ENCODE measurements at places on chromosomes 5 and 9. TPM values are rescaled to one million over a fixed set of nuclear protein-coding genes. Genes with fewer than 3 reads are reported as not detected.

DNA sequence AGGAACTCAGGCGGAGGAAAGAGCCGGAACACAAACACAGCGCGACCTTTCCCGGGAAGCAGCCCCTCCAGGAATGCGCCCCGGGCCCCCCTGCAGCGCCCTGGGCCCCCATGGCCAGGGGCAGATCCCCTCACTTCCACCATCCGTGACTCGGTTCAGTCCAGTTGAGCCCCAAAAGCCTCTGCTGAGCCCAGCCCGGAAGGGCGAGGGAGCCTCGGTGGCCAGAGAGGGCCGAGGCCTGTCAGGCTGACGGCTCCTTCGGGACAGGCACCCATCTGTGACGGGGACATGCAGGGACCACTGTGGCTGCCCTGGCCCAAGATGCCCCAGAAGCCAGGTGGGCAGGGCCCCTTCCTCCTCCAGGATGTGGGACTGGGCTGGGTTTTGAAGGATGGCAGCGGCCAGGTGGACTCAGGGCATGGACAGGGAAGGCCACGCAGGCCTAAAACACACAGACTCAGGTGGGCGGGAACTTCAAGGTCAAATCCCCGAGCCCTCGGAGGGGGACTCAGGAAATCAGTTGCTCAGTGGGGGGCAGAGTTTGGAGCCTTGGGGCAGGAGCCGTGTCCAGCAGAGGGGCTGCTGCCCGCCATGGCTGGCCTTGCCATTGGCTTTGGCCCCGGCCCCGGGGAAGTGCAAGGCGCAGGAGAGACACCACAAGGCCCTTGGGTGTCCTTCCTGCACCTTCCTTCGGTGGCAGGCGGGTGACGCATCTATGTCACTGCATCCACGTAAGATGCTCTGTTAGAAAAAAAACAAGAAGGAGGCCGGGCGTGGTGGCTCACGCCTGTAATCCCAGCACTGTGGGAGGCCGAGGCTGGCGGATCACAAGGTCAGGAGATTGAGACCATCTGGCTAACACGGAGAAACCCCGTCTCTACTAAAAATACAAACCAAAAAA is 29.7 kb upstream of the ABO start:
- no peak for DNase-seq

DNA sequence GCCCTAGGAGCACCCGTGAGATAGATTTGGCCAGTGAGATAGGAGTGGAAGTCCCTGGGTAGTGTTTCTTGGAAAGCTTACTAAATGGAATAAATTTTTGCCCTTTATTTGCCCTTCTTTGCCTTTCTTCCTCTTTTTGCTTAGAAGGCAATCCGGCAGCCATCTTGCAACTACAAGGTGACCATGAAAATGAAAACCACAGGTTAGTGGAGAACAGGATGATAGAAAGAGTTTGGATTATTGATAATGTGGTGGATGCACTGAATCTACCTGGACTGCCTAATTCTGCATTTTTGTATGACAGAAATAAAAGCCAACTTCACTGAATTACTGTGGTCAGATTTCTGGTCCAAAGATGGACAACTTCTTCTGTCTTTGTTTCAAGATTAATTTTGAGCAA is 33.2 kb downstream of the TARS1 start:
- DNase-seq, result no peak

DNA sequence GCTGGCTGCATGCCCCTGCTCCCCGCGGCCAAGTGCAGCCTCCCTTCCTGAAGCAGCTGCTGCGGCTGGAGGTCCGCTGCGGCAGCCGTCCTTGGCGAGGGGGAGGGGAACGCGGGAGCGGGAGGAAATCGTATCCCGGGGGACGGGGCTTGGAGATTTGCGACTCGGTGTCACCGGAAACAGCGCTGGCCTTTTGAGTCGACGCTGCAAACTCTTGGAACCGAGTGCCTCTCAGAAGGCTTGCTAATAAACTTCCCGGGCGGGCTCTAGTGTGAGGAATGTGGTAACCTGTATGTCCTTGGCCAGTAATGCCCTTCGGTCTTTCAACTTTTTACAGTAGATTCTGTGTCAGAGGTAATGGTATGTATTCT is 82.7 kb downstream of the PTPDC1 start:
- no peak for DNase-seq

DNA sequence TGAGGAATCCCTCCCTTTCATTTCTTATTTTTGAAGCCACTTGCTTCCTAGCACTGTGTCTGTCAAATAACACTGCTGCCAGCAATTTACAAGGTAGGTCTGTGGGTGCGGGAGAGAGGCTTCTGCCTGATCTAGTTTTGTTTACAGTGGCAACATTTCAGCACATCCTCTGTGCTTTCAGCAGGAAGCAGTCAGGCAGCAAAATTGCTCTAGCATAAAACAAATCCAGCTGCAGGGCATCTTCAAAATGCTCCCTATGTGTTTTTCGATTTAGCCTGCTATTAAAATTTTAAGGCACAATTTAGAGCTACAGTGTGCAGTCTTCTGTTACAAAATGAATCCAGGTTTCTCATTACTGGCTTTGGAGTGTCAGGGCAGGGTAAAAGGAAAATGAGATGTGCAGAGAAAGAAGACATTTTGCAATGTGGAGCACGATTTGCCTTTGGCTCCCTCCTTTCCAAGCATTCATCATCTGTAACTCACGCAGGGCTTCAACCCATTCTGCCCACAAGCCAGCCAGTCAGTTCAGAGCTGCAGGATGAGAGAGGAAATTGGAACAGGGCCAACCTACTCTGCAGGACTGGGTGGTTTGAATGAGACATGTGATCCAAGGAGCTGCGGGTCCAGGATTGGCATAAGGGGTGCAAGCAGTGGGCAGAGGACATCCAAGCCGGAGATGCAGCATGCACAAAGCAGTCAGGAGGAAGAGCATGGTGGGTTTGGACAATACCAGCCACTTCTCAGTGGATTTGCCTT is 143.4 kb upstream of the APC start:
- no peak for DNase-seq

DNA sequence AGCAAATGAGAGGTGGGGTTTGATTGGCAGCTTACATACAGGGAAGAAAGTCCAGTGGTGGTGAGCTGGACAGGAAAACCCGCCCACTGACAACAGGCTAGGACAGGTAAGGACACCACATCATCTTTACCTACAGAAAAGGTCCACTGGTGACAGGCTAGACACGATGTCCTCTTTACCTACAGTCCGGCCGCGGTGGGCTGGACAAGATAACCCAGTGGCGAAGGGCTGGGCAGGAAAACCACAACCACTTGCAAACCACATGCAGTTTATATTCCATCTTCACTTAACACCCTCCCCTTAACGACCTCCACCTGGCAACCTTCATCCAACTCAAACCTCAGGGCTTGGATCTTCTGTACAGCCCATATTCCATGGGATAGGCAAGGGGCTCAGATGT is 5.0 kb upstream of the NIPAL4 start:
- no peak for DNase-seq

GRCh38 chr5:27241564-27242257 is 203.3 kb upstream of the CDH9 start:
- no peak for DNase-seq

DNA sequence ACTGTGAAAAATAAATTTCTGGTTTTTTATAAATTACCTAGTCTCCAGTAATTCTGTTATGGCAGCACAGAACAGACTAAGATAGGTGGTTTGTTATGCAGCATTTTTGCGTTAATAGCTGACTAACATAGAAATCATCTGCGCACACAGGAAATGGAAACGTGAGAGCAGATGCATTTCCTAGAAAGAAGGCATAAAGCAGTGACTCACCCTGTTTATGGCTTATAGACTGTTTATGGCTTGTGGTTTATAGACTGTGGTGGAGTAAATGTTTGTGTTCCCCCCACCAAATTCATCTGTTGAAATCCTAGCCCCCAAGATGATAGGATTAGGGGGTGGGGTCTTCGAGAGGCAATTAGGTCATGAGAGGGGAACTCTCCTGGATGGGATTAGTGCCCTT is 18.3 kb upstream of the OSMR start:
- DNase-seq, result no peak

DNA sequence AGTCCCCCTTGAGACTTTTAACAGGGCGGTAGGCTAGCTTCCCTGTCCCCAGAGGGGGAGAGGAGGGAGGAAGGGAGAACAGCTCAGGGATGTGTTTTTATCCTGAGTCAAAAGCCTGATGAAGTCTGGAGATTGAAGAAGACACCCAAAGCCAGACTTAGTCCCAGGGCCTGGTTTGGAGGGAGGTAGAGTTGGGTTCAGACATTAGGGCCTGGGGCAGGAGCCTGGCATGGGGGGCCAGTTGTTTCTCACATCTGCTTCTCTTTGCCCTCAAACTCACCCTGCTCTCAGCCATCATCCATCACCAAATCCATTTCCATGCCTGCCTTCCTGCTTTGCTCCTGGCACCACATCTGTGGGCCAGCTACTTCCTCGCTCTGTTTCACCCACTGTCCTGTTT is 2.9 kb downstream of the MYORG start:
- no peak for DNase-seq

DNA sequence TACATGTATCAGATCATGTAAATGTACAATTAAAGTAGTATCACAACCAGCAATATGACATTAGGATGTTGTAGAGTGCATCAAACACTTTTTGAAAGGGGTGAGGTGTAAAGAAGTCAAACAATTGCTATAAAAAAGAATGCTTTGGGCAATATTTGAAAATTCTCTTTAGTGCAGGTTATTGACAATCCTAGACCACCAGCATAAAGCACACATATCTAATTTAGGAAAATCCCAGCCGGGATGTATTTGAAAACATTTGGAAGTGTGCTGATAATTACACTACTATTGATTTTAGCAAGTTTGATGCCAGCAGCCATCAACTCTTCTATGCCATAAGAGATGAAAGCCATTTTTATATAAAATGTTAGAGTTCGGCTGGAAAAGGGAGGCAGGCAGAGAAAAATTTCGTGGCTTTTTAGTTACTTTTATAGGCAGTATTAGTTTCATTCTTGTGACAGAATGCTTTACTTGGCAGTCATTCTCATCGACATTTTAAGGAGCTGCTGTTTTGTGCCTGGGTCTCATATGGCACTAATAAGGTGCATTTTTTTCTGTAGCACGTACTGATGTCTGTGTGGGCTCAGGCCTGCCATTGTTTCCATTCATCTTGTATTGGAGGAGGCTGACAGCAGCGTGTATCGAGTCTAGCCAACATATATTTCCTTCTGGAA is 285.7 kb downstream of the AOPEP start:
- no peak for DNase-seq

- peak; percentile 37 for DNase-seq
Measured at GRCh38 chr9:129172816-129173215, 5.2 kb downstream of the IER5L start.

- DNase-seq, result peak; percentile 58
Measured at GRCh38 chr9:90964101-90965020, 162.7 kb downstream of the SYK start.

- DNase-seq, result no peak
Measured at GRCh38 chr5:148751025-148751424, 75.4 kb upstream of the ADRB2 start.

DNA sequence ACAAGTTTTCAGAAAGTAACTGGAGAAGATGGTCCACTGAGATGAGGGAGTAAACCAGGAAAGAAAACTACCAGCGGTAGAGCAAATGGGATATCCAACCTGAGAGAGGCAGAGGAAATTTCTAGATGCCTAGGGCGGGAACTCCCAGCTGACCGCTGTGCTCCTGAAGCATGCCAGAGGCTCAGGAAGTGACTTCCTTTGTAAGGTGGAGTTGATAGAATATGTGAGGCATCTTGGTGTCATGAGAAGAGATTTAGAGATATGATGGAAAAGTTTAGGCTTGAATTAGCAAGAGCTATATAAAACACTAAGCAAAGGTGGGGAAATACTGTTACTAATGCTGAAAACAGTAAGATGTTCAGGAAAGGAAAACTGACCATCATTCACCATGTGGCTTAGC is 124.1 kb downstream of the C9orf152 start:
- DNase-seq, result no peak

GRCh38 chr5:153598099-153598498 is 107.6 kb downstream of the GRIA1 start:
- DNase-seq, result no peak

GRCh38 chr5:43309637-43310036 is 3.6 kb downstream of the HMGCS1 start:
- DNase-seq, result no peak

GRCh38 chr5:141515141-141515540 is 26.3 kb downstream of the PCDHGC5 start:
- DNase-seq, result no peak

DNA sequence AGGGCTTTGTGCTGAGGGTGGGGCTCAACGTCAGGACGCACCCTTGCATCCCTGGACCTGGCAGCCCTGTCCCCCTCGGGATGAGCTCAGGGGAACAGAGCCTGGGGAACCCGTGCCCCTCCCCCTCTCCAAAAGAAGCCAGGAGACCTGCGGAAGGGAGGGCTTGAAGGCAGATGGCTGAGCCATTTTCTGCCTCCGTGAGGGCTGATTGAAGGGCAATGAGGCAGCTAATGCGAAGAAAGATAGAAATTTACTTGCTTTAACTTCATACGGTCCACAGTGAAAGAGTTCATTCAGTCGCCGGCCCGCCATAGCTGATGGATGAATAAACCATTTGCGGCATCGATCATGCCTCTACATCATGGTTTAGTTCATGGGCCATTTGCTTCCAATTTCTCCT is 28.8 kb downstream of the ASS1 start:
- no peak for DNase-seq

- DNase-seq, result no peak
Measured at GRCh38 chr5:111511174-111511830, 1.0 kb downstream of the STARD4 start.

- DNase-seq, result no peak
Measured at GRCh38 chr9:98385751-98386150, 130.3 kb upstream of the TBC1D2 start.

DNA sequence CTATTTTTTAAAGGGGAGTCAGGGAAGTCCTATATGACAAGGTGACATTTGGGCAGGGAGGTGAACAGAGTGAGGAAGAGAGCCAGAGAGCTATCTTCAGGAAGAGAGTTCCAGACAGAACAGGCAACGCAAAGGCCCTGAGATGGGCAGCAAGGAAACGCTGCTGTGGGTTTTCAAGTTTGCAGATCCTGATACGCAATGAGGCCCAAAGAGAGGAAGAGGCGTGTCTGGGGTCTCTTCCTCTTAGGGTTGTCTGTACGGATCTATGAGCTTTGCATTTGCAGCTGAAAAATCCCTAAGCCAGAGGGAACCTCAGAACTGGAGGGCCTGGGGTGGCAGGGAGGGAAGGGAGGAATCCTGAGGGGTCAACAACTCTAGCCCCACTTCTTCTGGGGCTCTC is 13.6 kb downstream of the FAT2 start:
- DNase-seq, result no peak

GRCh38 chr9:94031946-94032345 is 52.3 kb upstream of the PTPDC1 start:
- DNase-seq, result no peak

GRCh38 chr5:144002876-144003275 is 167.6 kb downstream of the YIPF5 start:
- DNase-seq, result no peak

- DNase-seq, result no peak
Measured at GRCh38 chr5:92977846-92978540, 603.0 kb downstream of the NR2F1-AS1 start.

The PCDH1 gene
- total RNA-seq, result 29.2 TPM

The DOK3 gene
- 7.7 TPM for total RNA-seq

The SEMA6A gene
- total RNA-seq, result 118 TPM

The OCLN gene
- total RNA-seq, result 3.9 TPM

The GOLM1 gene
- 20.0 TPM for total RNA-seq

All from uterus (tissue), 4 donors.